Stimulated activated CD8-positive, alpha-beta memory T cell treated with anti-CD3 and anti-CD28 coated beads, Interleukin-4, amount 100 ng/mL, for 4 hours (primary cell): ENCODE measurements at places on chromosomes 12 and 14.
A peak's percentile ranks its signal among the peaks of the same experiment; 100 is the strongest.

GRCh38 chr12:51941604-51942003 lies 9.9 kb upstream of the ACVR1B start:
- no peak for DNase-seq

DNA sequence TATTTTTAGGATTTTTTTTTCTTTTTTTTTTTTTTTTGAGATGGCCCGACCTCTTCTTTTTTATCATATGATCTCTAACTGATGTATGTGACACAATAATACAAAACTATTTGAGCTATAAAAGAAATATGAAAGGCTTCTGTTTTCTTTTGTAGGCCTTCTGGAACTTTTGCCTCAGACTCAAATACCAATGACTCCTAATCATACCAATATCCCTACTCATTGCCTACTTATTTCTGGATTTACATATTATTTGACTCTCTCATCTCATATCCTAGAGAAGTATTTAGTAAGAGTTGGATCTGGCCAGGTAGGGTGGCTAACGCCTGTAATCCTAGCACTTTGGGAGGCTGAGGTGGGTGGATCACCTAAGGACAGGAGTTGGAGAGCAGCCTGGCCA lies 12.7 kb upstream of the WDR89 start:
- DNase-seq = no peak

GRCh38 chr12:29682088-29682487 lies 101.7 kb downstream of the TMTC1 start:
- DNase-seq = no peak

GRCh38 chr14:106347890-106348755 lies 821.7 kb downstream of the TMEM121 start:
- DNase-seq = no peak

- DNase-seq = no peak
Measured at GRCh38 chr12:15472036-15472435, 149.7 kb downstream of the PTPRO start.

DNA sequence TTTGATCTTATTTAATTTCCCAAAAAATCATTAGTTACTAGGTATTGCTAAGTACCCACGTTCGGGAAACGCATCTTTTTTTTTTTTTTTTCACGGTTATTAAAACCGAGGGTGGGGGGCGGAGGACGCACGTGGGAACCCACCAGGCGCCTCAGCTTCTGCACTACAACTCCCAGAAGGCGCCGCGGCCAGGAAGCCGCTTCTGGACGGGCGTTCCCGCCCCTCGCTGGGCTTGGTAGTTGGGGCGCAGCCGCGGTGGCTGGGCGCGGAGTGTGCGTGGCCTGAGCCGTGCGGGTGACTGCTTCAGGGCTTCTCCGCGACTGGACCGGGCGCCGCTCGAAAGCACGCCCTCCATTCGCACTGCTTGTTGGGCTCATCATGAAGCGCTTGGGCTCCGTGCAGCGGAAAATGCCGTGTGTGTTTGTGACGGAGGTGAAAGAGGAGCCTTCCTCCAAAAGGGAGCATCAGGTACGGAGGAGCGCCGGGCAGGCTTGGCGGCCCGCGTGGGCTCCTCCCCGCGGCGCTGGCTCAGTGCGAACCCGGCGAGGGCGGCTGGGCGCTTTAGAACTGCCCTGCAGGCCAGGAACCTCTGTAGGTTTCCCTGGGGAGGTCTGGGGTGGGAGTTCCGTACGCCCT lies 6.2 kb upstream of the C12orf50 start:
- DNase-seq = peak; percentile 70

DNA sequence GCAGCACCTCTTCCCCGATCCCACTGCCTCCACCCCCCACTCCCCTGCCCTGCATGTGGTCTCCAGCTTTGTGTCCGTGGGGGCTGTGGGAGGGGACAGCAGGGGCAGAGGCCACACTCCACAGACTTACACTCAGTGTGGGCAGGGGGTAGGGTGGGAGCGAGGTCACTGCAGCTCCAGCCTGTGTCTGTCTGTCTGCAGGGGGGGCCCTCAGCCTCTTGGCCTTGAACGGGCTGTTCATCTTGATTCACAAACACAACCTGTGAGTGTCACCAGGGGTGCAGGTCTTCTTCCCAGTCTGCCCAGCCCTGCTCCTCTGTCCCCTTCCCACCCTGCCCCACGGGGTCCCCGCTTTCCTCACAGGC lies 6.5 kb downstream of the NOC4L start:
- DNase-seq = no peak

GRCh38 chr12:55723516-55724225 lies 3.5 kb downstream of the RDH5 start:
- DNase-seq = no peak

- no peak for DNase-seq
Measured at GRCh38 chr14:65502676-65503124, 90.2 kb downstream of the FUT8 start.

DNA sequence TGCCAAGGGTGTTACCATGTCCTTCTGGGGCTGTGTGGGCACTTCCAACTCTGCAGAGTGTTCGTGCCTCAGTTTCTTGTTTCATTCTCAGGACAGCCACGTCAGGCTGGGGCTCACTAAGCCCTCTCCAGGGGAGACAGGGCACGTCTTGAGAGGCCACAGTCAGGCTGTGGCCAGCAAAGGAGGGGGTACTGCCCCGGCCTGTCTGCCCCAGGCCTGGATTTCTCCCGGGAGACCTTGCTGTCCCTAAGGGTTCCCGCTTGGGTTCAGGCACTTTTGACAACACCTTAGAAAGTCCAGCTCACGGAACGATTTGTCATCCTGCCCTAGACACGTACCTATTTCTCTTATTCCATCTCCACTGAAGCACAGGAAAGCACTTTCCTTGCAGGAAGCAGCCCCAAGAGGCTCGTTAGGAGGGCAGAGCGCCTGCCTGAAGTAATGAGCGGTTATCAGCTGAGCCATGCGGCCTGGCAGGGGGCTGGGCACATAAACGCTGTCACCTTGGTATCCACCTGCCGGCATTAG lies 290.4 kb upstream of the RTL1 start:
- DNase-seq = no peak

DNA sequence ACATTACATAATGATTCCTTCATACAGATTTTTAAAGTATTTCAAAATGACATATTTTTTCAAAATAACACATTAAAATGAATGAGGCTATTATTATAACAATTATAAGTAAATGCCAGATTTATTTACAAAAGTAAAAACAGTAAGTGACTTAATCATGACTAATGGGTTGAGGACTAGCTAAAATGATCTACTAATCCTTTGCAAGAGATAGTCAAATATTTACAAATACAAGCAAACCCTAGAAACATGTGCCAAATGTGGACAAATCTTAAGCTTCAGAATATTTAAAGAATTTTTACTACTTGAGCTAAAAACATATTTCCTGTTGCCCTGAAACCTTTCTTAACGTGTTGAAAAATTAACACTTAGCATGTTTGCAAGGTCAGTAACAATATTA lies 74.8 kb downstream of the KIF21A start:
- no peak for DNase-seq

GRCh38 chr14:22429546-22430294 lies 159.3 kb downstream of the DAD1 start:
- DNase-seq = no peak

GRCh38 chr12:14479004-14479403 lies 88.7 kb downstream of the PLBD1 start:
- no peak for DNase-seq

DNA sequence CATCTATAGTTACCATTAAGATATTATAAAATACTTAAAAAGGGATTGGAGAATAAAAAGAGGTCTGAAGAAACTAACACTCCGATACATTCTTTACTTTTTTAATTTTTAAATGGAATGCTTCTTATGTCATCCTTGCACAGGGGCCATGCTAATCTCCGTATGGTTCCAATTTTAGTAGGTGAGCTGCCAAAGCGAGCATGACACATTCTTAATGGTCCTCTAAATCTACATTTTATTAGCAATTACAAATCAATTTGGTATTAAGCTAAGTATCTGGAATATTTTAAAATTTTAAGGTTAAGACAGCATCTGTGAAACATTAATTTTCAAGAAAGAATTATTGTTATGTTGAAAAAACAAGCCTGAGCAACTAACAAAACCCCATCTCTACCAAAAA lies 6.2 kb upstream of the ARID4A start:
- DNase-seq = no peak

DNA sequence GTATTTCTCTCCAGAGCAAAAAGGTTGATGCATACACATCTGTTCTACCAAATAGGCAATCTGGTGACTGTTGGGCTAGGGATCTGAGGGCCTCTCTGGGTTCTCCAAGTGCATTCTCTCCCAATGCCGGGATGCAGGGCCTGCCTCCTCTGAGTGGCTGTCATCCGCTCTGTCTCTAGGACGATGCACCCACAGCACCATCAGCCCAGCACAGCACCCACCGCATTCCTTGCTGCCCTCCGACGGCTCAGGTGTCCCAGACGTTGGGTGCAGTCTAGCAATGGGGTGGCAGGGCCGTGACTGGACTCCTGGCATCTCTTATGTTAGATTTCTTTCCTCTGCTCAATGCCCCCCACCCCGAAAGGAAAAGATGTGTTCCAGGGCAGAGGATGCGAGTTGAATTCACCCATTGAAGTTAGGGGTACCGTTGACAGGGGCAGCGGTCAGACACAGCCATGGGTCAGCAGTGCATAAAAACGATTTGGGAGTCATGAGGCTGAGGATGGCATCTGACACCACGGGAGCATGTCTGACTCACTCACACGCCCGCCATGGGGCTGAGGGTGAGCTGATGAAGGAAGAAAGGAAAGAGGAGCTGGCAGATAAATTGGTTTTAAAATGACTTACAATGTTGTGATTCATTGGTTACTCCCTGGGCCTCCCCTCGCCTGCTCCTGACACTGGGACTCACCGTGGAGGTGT lies 93.2 kb upstream of the C14orf180 start:
- no peak for DNase-seq

- DNase-seq = no peak
Measured at GRCh38 chr12:42162965-42163364, 18.3 kb upstream of the GXYLT1 start.

DNA sequence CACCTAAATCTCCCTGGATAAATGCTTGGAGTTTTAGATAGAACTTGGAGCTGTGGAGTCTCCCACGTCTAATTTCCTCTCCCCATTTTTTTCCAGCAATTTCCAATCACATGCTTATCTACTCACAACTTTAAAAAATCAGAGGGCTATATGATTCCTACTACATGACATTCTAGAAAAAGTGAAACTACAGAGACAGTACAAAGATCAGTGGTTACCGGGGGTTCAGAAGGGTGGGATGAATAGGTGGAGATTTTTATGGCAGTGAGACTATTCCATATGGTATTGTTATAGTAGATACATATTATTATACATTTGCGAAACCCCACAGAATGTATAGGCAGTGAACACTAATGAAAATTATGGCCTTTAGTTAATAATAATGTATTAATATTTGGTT lies 35.5 kb downstream of the ATF7 start:
- DNase-seq = no peak

DNA sequence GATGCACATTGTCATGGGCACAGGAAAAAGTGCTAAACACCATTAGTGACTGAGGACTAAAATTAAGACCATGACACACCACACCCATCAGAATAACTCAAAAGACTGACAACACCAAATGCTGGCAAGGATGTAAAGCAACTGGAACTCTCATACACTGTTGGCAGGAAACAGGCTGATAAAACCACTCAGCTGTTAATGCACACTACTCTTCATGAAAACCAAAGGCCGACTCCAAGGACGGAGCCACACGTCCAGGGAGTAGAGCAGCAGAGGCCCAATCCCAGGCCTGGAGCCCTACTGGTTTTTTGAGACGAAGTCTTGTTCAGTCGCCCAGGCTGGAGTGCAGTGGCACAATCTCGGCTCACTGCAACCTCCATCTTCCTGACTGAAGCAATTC lies 6.4 kb downstream of the RAD52 start:
- DNase-seq = no peak

GRCh38 chr14:22900081-22900799 lies 17.2 kb downstream of the REM2 start:
- DNase-seq = no peak

- no peak for DNase-seq
Measured at GRCh38 chr12:63028951-63029350, 94.0 kb upstream of the PPM1H start.

DNA sequence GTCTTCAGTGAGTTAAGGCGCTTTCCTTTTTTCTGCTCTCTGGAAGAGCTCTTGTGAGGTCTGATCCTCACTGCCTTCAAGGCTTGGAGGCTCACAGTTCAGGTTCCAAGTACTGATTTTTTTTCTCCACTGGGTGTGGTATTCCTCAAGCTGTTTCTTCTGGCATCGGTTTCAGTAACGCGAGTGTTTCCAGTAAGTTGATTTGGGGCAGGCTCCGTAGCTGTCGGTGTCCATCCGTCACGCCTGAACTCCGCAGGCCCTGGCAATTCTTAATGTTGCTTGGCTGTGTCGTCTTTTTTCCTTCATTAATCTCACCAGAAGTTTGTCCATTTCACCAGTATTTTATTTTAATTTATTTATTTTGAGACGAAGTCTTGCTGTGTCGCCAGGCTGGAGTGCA lies 30.6 kb downstream of the LRCOL1 start:
- DNase-seq = no peak

DNA sequence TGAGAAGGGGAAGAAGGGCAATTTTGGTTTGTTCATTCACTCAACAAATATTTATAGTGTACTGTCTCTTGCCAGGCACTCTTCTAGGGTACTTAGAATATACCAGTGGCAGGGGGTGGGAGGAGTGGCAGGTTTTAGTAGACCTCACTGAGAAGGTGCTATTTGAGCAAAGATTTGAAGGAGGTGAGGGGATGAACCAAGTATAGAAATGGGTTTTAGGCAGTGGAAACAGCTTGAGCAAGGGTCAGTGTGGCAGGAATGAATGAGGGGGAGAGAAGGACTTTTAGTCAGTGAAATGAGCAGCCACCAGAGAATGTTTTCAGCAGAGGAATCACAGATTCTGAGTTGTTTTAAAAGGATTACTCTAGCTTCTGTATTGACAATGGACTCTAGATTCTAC lies 2.3 kb downstream of the PRIM1 start:
- DNase-seq = no peak

GRCh38 chr14:89146274-89146673 lies 270.8 kb downstream of the FOXN3 start:
- no peak for DNase-seq

- DNase-seq = no peak
Measured at GRCh38 chr12:116306968-116307367, 29.5 kb upstream of the MED13L start.

DNA sequence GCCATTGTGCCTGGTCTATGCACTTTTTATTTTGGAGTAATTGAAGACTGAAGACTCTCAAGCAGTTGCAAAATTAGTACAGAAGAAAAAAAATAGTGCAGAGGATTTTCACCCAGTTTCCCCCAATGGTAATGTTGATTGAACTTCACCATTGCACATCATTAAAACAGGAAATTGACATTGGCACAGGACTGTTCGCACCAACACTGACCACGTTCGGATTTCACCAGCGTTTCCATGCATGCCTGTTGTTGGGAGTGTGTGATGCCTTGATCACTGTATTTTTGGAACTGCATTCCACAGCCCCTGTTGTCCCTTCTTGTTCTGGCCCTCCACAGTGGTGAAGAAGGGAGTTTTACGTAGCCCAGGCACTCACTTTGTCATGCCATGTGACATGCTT lies 67.1 kb downstream of the FOXN4 start:
- DNase-seq = no peak

- DNase-seq = no peak
Measured at GRCh38 chr14:83164016-83164415, 1630.4 kb upstream of the SEL1L start.

GRCh38 chr14:50944647-50945413 lies 547 bp upstream of the PYGL start:
- no peak for DNase-seq
